NCI-H1436 treated with DMSO at 0.1 percent for 48 hours (cell line): ENCODE measurements at places on chromosomes 16 and 17.

DNA sequence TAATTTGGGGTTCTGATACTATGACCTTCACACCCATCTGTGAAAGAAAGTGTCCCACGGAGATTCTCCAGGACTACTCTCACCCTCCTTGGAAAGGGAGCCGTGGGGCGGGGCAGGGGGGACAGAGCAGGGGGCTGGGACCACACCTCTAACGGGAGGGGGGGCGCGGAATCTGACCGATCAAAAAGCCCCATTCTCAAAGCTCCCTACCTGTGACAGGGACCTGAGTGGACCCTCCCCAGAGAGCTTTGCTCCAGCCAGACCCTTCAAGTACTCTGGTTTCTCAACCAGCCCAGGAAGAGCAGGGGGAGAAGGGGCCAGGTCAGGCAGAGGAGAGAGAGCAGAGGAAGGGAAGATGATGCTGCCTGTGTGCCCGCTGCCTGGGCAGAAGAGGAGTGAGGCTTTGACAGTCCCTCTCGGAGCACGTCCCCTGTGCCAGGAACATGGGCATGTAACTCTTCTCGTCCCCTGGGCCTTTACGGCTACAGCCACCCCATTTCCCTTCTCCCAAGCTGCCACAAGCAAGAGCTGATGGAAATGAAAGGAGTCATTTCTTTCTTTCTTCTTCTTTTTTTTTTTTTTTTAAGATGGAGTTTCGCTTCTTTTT lies 682 bp downstream of the XAF1 start:
- DNase-seq: no peak

DNA sequence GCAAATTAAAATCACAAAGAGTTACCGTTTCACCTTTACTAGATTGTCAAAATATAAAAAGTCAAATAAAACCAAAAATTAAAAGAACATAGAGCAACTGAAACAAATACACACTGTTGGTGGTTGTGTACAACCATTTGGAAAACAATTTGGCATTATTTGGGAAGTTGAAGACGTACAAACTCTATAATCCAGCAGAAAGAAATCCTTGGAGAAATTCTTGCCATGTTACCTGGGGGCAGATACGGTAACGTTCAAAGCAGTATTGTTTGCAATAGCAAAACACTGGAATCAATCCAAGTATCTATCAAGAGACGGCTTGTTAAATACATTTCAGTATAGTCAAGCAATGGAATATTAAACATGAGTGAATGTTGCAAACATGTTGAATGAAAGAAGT lies 56.7 kb downstream of the TBX4 start:
- no peak for DNase-seq

DNA sequence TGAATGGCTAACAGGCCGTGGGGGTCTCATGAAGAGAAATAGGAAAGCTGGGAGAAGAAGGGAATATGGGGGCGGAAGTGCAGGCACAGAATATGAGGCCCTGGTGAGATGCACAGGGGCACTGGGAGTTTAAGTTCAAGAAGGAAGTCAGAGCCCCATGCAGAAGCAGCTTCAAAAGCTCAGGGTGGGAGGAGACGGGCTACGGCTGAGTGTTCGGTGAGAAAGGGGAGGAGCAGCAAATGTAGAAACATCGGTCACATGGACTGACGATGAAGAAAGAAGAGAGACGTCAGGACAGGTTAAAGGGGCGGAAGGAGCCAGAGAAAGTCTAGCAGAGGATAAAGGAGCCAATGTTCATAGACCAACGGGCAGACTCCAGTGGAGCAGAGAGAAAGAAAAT lies 204.5 kb upstream of the ZFHX3 start:
- no peak for DNase-seq

GRCh38 chr16:7482032-7482431 lies 149.4 kb downstream of the RBFOX1 start:
- no peak for DNase-seq

DNA sequence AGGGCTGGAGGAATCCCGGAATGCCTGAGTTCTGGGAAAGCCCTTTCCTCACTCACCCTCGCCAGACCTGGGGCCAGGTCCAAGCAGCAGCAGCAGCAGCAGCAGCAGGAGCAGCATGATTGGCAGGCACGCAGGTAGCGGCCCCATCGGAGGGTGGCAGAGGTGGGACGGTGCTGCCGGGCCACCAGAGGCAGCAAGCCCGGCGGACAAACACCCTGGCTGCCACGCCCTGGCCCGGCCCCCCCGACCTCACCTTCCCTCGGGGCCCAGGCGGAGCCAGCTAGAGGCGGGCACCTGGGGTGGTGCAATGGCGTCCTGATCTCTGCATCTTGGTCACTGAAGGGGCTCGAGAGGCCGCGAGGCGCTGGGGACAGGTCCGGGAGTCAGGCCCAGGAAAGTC lies 122.4 kb downstream of the LAT start:
- no peak for DNase-seq

DNA sequence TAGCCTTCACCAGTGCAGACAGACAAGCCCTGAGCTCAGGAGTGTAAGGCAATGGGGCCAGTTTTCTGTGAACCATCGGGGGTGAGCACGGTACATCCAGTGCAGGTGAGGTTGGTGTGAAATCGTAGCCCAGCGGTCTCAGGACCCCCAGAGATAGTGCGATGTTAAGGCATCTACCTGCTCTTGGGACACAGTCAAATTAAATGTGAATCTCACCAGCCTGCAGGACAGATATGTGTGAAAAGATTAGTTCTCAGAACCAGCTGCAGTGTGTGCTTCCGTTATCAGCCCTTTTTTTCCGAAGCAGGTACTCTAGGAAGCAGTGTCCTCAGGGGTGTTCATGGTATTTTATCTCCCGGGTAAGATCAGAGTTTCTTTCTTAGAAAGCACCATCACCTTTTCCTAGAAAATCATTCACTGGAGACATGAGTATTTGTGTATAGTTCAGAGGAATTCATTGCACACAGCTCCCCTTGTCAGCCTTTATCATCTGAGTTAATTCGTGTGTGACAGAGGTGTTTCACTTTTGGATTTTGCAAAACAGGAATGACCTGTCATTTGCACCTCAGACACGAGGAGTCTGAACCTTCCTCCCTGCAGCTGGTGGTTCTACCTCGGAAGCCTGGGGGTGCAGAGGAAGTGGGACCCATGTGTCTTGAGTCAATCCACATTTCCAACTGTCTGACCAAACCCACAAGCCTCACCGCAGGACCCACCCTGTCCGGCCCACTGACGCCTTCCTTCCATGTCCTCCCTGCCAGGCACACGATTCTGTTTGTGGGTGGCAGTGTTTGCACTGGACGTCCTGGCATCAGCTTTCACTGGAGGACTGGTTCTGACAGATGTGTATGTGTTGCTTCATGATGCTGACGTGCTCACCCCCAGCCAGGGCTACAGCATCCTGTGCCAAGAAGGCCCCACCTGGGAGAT lies 107.8 kb downstream of the CLEC16A start:
- no peak for DNase-seq

DNA sequence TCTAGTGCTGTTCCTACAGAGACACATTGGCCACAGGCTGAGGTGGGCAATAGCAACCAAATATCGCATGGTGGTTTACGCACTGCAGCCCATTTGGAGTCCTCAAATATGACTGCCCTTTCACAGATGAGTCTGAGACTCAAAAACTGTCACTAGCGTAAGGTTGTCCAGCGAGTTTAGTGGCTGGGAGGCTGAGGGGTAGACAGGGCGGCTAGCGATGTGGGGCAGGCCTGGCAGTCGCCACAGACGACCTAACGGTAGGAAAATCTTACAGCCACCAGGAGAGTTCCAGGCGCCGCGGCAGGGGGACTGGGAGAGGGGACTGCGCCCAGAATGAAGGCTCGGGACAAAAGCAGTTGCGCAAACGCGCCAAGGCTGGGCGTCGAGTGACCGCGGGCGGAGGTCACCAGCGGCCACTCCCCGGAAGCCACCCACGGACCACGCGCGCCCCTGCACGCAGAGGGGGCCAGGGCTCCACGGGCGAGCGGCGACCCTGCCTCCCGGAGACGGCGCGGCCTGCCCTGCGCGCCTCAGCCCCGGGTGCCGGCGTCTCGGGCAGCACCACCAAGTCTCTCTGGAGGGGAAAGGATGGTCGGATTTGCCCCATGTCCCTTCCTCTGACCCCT lies 699 bp upstream of the MAP1LC3B start:
- DNase-seq: no peak

DNA sequence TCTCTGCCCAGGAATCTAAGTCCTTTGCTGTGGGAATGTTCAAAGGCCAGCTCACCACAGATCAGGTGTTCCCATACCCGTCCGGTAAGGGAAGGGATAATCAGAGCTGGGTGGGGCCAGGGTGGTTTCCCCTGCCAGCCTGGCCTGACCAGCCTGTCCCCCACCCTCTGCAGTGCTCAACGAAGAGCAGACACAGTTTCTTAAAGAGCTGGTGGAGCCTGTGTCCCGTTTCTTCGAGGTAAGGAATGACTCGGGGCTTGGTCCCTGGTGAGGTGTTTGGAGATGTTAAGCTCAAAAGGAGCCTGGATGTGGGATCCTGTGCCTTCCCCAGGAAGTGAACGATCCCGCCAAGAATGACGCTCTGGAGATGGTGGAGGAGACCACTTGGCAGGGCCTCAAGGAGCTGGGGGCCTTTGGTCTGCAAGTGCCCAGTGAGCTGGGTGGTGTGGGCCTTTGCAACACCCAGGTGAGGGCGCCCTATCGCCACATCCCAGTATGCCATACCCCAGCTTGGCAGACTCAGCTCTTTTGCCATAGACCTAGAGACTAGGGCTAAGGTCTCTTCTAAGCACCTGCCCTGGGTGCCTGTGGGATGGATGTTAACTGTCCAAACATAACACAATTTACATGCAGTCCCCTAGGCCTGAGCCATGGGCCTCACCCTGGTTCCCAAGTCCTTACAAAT lies 997 bp downstream of the ACADVL start:
- DNase-seq: no peak

- no peak for DNase-seq
These were observed 39.2 kb upstream of the IRF8 start for GRCh38 chr16:85859818-85860125.

GRCh38 chr16:63530974-63531373 lies 1494.7 kb upstream of the CDH8 start:
- DNase-seq: no peak

DNA sequence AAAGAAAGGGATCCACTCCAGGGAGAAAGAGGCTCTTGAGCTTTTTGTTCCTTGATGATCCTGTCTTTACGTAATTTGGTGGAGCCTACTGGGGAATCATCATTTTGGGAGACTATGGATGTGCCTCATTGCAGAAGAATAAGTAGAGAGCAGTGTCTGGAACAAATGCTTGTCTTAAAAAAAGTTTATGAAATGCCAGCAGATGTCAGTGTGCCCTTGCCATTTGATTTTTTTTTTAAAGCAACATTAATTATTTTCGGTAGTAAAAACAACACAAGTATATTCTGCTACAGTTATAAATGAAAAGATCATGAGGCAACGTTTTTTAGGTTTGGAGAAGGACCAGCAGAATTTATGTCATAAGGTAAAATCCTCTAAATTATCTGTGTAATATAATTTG lies 934.8 kb upstream of the EEF2KMT start:
- no peak for DNase-seq

GRCh38 chr16:79409978-79410377 lies 190.6 kb downstream of the MAF start:
- no peak for DNase-seq

- no peak for DNase-seq
These were observed 5.7 kb upstream of the PHAF1 start for GRCh38 chr16:67104061-67104460.

GRCh38 chr16:5541356-5541755 lies 443.8 kb upstream of the EEF2KMT start:
- DNase-seq: no peak

DNA sequence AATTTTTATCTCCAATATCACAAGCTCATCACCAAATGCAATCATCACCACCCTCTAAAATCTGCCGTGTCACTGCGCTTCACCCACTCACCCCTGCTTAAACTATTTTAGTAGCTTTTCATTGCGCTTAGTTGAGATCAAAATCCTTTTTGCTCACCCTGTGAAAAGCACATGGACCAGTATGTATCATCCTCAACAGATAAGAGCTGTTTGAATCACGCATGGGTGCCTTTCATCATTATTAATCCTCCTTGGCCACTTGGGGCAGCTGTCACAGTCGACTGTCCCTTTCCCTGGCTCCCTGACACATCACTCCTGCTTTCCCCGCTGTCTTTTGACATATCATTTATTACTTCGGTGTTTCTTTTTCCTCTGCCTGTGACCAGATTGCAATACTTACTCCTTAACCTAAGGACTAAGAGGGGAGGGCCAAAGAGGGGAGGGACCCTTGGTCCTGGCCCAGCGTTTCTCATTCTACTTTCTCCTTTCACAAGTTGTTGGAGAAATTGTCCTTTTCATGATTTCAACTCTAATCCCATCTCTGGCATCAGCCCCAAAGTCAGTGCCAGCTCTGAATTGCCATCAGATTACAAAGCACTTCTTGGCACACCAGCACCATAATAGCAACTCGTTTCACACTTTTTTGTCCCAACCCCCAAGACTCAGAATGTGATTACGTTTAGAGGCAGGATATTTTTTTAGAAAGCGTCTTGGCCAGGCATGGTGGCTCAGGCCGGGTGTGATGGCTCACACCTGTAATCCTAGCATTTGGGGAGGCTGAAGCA lies 8.6 kb upstream of the KDM6B start:
- DNase-seq: no peak

- no peak for DNase-seq
These were observed 28.8 kb upstream of the RNF43 start for GRCh38 chr17:58446086-58446485.

DNA sequence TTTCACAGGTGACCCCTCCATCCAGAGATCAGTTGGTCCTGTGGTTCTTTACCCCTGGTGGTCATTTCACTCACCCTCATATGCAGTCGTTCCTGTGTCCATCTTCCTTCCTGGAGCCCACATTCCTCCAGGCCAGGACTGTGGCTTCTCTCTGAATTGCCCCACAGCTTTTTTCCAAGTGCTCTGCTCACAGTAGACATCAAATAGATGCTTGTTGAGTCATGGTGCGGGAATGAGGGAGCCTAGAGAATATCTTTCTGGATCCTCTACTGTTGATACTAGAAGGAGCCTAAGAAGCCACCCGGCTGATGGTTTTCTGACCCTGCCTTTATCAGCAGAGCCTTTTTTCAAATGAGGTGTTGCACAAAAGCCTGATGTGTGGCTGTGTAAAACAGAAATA lies 10.4 kb downstream of the USB1 start:
- DNase-seq: no peak

GRCh38 chr17:40793832-40794231 lies 5.9 kb downstream of the KRT28 start:
- no peak for DNase-seq
